SK-N-SH treated with all-trans-retinoic acid at 6 μM for 48 hours (cell line): ENCODE measurements at places on chromosomes 16 and 17.

- no peak for ATAC-seq
Observed at GRCh38 chr16:79563921-79564320, 36.6 kb downstream of the MAF start.

- no peak for ATAC-seq
Observed at GRCh38 chr16:23863511-23864422, 28.0 kb downstream of the PRKCB start.

DNA sequence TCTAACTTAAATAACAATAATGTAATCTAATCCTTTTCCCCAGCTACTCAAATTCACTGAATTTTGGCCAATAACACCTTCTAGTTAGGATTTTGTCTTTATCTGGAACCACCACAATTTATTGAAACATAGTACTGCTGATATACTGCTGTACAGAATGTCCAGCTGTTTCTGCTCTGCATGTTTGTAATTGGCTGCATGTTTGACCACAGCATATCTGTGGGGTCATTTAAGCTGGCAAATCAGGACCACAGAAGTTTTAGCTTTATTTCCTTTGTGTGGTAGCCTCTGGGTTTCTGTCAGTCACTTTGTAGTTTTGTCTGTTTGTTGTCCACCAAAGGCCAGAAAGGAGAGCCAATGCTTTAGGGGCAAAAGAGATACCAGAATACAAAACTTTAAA, 22.2 kb upstream of the RAB11FIP4 start:
- ATAC-seq: no peak

GRCh38 chr16:66619534-66620428, 15.3 kb downstream of the CMTM3 start:
- no peak for ATAC-seq

DNA sequence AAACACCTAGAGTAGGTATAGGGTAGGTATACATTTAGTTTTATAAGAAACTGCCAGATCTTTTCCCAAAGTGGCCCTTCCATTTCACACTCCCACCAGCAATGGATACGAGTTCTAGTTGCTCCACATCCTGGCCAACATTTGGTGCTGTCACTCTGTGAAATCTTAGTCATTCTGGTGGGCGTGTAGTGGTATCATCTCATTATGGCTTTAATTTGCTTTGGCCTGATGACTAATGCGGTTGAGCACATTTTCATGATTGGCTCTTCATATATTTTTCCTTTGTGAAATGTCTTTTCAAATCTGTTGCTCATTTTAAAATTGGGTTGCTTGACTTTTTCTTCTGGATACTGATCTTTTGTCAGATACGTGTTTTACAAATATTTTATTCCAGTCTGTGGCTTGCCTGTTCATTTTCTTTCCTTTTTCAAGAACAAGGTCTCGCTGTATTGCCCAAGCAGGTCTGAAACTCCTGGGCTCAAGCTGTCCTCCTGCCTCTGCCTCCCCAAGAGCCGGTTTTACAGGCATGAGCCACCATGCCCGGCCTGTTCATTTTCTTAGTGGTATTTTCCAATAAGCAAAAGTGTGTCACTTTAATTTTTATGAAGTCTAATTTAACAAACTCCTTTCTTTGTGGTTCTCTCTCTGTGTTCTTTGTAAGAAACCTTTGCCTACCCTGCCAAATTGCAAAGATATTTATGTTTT, 192.4 kb downstream of the SEC14L1 start:
- ATAC-seq: no peak

DNA sequence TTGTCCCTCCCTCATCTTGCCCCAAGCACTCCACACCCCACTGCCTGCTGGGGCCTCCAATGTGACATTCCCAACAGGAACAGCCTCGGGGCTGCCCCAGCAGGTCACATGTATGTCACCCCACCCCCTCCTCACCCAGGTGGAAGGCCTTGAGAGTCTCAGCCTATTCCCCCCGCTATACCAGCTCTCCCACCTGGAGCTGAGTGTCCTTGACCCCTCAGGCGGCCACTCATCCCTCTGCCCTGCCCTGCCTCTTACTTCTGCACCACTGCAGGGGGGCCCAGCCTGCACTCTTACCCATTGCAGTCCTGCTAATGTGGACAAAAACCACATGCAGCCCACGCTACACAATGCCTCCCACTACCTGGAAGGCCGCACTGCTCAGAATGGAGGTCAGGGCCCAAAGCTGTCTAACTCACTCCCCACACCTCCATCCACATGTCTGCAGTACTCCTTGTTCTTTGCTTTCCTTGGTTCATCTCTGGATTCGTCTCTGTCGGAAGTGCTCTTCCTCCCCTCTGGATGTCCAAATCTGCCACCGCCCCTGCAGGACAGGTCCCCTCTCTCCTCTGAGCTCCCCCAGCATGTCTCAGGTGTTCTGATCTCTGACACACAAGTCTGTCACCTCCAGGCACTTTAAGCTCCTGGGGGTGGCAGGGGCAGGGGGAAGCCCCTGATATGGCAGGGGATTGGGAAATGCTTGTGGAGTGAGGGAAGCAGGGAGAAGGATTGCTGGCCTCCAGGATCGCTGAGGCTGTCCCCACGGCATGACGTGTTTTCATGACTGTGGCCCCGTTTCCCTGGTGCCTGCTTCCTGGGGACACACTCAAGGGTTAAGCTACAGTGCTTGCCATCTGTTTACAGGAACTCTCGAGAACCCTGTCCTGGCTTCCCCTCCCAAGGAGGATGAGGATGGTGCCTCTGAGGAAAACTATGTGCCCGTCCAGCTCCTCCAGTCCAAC, 20.8 kb downstream of the TRPV2 start:
- ATAC-seq: no peak

DNA sequence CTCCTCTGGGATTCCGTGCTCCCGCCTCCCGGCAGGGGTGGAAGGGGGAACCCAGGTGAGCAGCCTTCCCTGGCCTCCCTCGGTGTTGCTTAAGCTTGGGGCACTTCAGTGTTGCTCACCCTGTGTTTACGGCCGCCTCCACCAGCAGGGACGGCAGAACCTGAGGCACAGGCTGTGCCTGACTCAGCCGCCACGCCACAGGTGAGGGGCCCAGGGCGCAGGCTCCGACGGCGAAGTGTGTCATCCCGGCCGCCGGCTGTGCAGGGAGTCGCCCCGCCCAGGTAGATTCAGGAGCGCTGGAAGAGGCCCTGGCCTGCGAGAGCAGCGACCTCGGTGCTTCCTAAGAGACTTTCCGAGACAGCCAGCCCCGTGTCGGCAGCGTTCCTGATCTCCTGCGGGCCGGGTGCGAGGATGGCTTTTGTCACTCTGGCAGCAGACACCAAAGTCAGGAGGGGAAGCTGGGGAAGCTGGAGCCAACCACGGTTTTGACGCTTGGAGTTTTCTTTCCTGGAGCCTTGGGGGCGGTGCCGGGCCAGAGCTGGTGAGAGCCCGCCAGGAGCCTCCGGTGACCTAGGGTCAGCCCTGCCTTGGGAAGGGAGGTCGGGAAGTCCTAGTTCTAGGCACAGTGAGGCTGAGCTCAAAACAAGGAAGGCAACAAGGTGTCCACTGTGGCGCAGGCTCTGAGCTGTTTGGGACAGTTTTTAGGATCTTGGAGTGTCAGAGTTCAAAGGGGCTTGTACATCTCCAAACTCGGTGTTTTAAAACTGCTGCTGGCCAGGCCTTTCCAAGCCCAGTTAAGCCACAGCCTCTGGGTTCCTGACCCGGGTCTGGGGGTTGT, 2.1 kb downstream of the GSE1 start:
- ATAC-seq: no peak

- no peak; the same call in 2 of the 3 replicates for ATAC-seq
Observed at GRCh38 chr16:85377388-85378144, 235.6 kb upstream of the GSE1 start.

- ATAC-seq: peak; percentile 55
Observed at GRCh38 chr17:75654176-75654575, 12.8 kb downstream of the RECQL5 start.

DNA sequence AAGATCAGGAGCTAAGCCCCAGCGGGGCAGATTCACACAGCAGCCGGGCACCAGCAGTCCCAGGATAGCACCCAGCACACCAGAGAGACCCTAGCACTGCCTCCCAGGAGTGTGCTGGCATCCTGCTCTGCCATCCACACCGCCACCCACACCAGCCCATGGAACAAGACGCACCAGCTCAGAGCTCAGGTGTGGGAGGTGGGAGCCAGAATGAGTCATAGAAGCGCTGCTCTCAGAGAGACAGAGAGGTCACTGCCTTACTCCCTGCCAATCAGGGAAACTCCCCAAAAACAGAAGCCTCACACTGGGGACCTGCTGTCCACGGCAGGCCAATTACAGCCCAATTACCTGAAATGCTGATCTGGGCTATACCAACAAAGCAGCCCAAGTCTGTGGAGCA, 64.9 kb downstream of the CDYL2 start:
- no peak for ATAC-seq

DNA sequence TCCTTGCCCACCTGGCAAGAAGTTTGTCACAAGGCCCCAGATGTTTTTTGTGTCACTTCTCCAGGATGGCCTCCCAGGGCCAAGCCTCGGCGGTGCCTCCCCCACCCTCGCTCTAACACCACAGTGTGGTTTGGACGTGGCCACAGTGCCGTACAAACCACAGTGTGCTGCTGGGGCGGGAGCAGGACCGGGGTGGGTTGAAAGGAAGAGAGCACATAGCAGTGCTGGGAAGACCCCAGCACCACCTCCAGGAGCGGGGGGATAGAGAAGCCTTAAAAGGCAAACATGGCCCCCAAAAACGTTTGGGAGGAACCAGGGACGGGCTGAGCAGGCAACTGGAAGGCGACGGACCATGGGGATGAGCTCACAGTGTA, 5.0 kb upstream of the BCL6B start:
- no peak for ATAC-seq

DNA sequence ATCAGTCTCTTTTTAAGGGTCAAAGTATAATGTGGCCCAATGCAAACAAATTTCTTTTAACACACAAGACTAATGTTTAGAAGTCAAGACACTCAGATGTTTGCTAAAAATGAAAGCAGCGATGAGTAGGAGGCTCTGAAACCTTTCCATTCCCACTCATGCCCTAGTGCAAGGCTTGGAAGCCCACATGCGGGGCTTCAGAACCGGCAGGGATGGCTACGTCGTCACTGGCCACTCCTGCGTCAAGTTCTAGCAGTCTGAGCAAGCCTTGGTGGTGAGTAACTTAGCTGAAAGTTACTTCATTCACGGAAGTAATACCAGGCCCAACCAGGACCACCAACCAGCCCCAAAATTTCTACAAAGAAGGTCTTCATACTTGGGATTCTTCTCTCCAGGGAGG, 14.8 kb upstream of the TMED6 start:
- ATAC-seq: no peak

DNA sequence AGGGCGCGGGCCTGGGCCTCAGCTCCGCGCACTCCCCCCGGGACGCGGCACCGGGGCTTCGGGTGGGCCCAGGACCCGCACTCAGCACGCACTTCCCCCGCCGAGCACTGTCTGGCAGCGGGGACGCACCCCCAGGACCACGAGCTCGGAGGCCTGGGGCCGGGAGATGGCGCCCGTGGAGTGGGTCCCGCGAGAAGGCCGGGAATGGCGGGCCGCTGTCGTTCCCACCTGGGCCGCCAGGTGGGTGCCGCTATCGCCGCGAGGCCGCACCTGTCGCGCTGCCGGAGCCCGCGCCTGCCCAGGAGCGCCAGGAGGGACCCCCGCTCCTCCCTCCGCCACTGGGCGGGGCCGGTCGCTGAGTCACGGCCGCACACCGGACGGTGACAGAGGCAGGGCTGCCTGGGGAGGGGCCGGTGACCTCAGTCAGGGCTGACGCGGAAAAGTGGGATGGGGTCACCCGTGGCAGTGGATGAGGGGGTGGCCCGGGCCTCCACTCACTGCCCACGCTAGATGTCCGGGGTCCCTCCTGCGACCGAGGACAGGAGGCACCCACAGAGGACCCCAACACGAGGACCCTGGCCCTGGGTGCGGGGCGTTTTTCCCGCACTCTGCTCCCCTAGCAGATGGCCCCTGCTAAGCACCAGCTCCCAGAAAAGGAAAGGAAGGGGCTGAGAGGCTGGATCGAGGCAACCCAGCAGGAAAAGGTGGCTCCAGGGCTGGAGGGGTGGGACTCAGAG, 6.9 kb upstream of the ACTG1 start:
- no peak for ATAC-seq

DNA sequence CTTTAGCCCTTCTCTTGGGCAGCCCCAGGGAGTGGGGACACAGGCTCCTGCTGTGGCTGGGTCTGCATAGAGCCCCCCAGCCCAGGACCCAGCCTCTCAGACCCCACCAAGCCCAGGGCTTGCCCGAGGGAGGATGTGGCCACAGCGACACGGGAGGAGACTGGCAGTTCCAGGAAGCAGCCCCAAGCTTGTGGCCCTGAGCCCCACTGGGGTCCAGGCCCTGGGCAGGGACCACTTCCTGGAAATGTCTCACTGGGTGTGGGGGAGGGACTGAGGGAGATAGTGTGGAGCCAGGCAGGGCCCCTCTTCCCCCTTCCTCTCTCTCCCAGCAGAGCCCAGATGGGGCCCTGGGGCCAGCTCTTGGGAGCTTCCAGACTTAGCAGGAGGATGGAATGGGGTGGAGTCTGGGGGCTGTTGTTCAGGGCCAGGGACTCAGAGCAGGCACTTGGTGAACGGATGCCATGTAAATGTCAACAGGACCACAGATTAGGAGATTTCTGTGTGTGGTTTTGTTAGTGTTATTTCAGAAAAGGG, 35.3 kb downstream of the ADGRG5 start:
- ATAC-seq: no peak

DNA sequence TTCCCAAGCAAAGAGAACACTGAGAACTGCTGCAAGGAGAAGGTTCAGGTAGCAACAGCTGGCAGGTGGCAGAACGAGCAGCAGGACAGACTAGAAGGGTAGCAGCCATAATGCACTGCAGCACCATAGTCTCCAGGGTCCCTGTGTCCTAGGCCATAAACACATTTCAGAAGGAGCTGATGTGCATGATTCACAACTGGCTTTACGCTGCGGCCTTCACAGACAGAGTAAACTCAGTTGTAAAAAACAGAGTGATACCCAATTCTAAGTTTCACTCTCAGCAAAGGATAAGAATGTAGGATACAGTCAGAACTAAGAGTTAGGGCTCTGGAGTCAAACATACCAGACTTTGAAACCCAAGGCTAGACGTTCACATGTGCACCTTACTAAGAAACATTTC, 24.4 kb downstream of the ARHGAP17 start:
- ATAC-seq: no peak

DNA sequence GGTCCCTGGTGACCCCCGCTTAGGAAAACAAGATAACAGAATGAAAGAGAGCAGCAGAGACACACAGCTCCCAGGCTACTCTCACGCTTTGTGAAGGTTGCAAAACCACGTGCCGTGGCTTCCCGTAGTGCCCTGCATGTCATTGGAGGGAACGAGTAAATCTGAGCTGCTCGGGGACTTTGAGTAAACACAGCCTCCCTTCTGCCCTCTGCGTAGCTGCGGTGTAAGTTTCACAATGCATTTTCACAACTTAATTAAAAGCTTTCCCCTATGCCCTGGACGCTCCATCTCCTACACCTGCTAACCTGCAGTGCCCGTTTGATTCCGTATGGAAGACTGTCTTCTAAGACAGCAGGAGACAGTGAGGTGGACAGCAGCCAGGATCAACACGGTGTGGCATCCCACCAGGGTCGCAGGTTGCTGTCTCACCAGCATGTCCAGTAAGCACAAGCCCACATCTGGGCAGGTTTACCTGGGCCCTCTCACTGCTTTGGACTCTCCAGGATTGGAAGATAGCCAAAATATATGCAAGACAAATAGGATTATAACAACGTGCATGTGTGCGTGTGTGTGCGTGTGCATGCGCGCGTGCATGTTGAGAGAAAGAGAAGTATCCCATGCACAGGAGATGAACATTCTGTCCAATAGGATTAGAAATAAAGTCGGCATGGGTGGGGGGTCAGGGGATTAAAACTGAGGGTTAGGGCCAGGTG, 116.4 kb upstream of the RCVRN start:
- no peak for ATAC-seq

GRCh38 chr17:15479703-15480102, 12.3 kb upstream of the CDRT4 start:
- ATAC-seq: peak; percentile 80

- ATAC-seq: no peak
Observed at GRCh38 chr17:2056206-2057174, 1.6 kb downstream of the HIC1 start.

- peak; percentile 42 for ATAC-seq
Observed at GRCh38 chr17:67602974-67603373, 114.8 kb upstream of the NOL11 start.
